ENCODE measurements at places on chromosomes 4 and X.

GRCh38 chr4:60020389-60020788, 1179.7 kb upstream of the ADGRL3 start:
- DNase-seq, result no peak

GRCh38 chr4:40065010-40065409, 8.4 kb downstream of the N4BP2 start:
- DNase-seq, result no peak

GRCh38 chr4:19992471-19993093, 259.1 kb upstream of the SLIT2 start:
- DNase-seq, result no peak

DNA sequence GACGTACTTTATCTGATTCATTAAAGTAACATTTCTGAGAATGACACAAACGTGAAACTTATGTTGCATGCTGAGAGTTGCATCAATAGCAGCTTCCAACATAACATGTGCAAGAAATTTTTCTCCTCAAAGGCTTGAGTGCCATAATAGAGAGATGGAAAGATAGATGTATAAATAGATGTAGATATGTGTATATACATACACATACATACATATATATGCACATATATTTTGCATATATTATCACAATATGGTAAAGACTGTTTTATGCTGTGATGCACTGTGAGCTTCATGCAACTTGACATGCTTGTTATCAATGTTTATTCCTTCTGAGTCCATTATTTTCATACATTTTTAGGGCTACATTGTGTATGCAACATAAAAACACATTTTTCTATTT, 270.6 kb upstream of the GALNTL6 start:
- no peak for DNase-seq

GRCh38 chrX:67555578-67556203, 11.9 kb downstream of the AR start:
- no peak for DNase-seq

DNA sequence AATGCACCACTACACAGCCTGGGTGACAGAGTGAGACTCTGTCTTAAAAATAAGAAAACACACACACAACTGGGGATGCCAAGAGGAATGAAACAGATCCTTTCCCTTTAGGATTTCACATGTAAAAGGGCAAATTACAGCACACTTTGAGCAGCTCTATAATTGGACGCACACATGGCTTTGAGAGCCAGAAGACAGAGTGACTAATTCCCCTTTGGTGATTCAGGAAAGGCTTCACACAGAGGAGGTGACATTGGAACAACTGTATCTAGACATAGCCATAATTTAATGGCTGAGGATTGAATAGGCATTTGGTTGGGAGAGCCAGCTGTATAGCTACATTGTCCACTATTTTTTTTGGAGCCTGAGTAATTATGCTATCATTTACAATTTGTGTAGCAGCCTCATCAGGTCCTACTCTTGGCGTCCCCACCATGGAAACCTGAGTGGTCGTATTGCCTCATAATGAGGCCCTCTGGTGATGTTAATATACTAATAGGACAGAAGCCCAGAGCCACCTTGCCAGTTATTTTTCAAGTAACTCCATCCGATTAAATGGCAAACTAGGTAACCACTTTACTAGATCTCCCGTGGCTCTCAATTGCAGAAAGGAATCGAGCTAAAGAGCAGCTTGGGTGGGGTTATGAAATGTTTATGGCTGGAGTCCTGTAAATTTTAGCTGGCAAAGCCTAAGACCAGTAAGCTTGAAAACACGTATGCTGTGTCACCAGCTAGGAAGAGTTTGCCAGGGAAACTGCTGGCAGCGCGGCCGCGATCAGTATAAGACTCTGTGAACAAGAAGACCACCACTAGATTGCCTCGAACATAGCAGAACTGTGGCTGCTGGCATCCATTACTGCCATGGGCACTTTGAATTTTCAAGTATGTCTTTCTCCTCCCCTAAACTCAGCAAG, 8.5 kb upstream of the PPEF1 start:
- no peak for DNase-seq

- DNase-seq, result no peak
Observed at GRCh38 chr4:77745792-77746191, 73.4 kb downstream of the CNOT6L start.

- DNase-seq, result no peak
Observed at GRCh38 chr4:89616382-89616781, 220.6 kb downstream of the SNCA start.

- no peak for DNase-seq
Observed at GRCh38 chrX:2635342-2635741, 55.8 kb upstream of the CD99 start.

DNA sequence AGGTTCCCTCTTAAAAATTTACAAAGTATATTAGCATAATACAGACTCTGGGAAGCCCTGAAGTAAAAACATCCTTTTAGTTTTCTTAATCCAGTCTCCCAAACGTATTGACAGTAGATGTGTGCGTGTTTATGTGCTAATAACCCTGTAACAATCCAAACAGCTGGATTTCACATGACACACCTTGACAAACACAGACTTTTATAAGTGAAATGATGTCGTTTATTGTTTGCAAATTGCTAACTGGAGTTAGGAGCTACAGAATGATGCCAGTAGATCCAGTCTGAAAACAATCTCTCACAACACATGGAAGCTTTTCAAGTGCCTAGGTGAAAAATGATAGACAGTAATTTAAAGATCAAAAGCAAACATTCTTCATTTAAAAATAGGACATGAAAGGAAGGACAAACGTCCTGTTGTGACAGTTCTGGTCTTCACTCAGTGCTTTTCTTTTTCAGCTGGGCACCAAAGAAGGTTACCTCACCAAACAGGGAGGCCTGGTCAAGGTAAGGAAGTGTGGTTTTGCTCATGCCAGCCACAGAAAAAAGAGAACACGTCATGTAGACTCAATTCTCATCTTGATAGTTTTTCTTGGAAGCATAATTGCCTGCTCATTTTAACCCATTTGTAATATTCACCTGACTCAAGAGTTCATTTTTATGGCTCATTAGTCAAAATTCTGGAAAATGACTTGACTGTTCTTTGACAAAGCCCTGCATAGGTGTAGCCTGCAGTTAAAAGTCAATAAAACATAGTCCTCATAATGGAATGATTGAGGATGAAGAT, 32.9 kb downstream of the LAMTOR3 start:
- DNase-seq, result no peak
